ENCODE measurements at places on chromosomes 7 and 10. TPM values are rescaled to one million over a fixed set of nuclear protein-coding genes. Genes with fewer than 3 reads are reported as not detected.

DNA sequence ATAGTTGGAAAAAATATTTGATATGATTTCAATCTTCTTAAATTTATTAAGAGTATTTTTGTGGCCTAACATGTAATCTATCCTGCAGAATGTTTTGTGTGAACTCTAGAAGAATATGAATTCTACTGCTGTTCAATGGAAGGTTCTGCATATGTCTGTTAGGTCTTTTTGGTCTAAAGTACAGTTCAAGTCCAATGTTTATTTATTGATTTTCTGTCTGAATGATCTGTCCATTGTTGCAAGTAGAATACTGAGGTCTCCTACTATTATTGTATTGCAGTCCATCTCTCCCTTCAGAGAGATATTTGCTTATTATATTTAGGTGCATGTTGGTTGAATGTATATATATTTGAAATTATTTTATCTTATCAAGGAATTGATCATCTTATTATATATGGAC, 18.9 kb upstream of the DYNC1I1 start:
- no peak for DNase-seq

GRCh38 chr10:10897400-10897799, 120.3 kb upstream of the CELF2 start:
- no peak for DNase-seq

DNA sequence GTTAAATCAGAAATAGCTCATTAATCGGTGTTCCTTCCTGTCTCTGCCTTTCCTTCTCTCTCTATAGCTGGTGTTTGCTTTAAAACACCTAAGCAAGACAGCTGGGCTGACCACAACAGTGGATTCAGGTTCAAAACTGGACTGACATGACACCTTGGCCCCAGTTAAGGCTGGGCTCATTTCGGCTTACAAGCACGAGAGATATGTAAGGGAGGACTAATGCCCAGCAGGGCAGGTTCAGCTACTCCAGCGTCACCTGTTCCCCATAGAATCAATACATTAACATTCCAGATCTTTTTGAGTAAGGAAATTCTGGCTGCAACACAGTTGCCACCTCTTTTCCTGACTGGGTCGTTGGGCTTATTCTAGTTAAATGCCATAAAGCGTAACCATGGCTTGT, 323.0 kb upstream of the AOAH start:
- DNase-seq, result no peak

GRCh38 chr7:1749864-1750466, 79.9 kb downstream of the ELFN1 start:
- no peak for DNase-seq

GRCh38 chr7:21108182-21108581, 319.7 kb upstream of the SP4 start:
- DNase-seq, result no peak

DNA sequence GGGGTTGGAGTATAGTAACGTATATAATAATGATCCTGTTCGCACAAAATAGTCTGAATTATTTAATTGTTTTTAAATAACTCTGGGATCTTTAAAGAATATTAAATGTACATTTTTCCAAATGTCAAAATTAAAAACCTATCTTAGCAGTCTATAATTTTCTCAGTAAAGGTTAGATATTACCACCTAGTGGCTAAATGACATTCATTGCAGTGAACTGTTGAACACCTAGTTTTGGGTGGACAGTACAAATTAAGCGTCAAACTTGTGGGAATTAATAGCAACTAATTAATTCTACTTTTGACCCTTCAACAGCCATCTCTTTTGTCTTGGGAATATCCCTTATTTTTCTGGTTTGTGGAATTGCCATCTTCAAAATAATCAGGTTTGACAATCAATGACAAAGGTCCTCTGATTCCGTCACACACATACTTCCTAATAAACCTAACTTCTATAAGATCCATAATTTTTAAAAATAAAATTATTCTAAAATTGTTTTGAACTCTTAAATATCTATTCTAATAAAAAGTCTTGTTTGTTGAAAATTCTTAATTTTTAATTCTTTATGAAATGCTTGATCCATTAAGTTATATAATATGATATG, 165.7 kb downstream of the SEMA3D start:
- no peak for DNase-seq

- DNase-seq, result no peak
Observed at GRCh38 chr10:106242301-106242700, 922.2 kb downstream of the SORCS1 start.

- no peak for DNase-seq
Observed at GRCh38 chr7:6612819-6613218, 2.6 kb upstream of the ZNF853 start.

DNA sequence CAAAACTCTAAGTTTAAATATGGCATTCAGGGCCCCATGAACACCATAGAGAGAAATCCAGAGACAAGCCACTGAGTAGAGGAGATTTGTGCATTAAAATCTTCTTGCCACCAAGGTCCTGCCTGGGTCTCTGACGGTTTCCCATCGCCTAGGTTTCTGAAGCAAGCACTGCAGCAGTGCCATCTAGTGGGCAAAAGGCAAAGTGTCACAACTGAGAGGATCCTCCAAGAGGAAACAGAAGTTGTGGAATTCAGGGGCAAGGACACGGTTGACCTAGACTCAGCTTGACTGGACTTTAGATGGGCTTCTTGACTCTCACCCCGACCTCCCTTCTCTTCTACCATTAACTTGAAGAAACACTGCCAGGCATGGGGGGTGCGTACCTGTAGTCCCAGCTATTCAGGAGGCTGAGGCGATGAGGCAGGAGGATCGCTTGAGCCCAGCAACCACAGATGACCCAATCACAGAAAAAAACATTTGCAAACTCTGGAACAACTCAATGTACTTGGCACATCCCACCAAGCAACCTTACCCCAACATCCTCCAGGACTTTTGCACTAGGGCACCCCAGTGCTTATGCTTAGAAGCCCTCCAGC, 604.1 kb downstream of the GALNT17 start:
- peak; percentile 51 for DNase-seq

GRCh38 chr7:42690794-42691639, 220.9 kb downstream of the C7orf25 start:
- no peak for DNase-seq

DNA sequence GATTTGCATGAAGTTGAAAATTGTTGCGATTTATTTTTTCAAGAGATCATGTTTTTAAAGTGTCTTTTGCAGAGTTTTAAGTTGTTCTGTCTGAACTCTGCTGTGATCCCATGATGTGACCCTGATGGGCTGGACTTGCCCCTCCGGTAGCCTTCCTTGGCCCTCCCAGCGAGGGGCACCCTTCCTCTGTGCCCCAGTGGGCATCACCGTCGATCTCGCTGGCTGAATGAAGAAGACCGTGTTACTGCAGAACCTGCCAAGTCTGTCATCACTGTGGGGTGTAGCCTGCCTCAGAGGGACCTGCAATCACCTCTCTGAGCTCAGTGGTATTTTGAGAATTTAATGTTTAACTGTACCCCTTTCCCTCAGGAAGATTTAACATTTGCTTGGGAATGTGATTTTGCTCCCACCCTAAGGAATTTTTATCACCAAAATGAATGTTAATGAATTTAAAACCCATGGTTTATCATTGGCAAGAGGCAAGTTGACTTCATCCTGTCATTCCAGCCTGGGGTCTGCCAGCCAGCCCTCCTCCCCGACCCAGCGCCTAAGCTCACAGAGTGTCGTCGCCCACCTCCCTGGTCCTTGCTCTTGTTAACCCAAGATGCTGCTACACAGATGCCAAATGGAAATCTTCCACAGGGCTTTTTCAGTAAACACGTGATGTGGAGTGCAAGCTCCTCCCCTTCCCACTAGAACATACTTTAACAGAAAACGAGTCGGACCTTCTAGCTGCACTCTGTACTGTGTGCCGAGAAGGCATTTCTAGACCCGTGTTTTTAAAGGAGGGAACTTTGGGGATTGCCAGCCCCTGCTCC, 115.4 kb downstream of the NT5C2 start:
- DNase-seq, result no peak

DNA sequence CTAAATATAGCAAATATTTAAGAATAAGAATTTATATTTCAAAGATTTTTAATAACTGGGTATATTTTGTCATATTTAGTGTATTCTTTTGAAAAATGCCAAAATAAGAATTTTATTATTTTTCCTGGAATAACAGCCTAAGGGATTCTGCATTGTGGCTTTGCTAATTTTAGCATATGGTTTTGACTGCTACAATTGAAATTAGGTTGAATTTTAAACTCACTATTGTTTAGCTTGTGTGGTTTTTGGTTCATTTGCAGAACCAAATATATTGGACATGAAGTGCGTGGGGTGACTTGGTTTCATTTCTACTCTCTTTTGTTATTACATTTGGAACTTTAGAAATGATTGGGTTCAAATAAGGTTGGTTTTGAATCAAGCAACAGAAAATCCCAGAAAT, 35.5 kb downstream of the ZNF273 start:
- no peak for DNase-seq

GRCh38 chr7:126026421-126027088, 1096.9 kb upstream of the POT1 start:
- no peak for DNase-seq

- DNase-seq, result no peak
Observed at GRCh38 chr7:94250124-94250523, 144.6 kb upstream of the COL1A2 start.

DNA sequence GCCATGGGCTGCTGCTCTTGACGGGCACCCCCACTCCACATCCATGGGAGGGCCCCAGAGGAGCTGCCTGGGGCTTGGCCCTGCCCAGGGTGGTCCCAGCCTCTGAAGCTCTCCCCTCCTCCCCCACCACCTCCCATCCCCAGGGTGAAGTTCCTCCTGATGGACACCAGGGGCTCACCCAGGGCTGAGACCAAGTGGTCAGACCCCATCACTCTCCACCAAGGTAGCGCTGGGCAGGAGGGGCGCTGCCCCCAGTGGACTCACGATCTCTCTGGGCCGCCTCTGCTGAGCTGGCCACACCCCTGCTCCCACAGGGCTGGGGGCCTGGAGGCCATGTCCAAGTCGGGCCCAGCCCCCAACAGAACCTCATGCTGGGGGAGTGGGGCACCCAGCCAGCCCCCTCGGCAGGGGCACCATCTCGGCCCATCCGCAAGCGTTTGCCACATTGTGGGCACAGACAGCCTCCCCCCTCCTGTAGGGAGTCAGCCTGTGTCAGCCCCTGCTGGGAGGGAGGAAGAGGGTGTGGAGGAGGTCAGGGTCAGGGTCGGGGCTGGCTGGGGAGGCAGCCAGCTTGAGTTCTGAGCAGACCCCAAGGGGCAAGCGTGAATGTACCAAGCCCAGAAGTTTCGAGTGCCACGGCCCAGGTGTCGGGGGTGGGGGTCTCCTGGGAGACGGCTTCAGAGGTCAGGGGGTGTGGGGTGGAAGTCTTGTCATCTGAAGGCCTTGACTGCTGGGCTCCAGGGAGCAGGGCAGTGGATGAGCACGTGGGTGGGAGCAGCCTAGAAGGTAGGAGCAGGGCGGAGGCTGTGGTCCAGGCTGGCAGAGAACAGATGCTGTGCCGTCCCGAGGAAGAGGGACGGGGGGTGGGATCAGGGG, 2.8 kb downstream of the UPK3B start:
- no peak for DNase-seq

Gene CYP3A7
- total RNA-seq, result not detected

Gene DGKI
- 0.06 TPM for total RNA-seq

Gene LOXL4
- not detected for total RNA-seq

Gene KEL
- 0.12 TPM for total RNA-seq

Gene PPP1R9A
- total RNA-seq, result not detected

Gene ZNF22
- 26.9 TPM for total RNA-seq

Gene SOSTDC1
- total RNA-seq, result not detected

Gene STEAP1B
- total RNA-seq, result 0.17 TPM

Gene GNAT3
- total RNA-seq, result not detected

Gene POLR2J2
- 37.4 TPM for total RNA-seq

Measured in activated CD4-positive, alpha-beta T cell treated with anti-CD3 and anti-CD28 coated beads, Interleukin-2, amount 10 ng/mL, durations not matched to agents 7 days and 5 days (primary cell).